Osteoblast (primary cell): ENCODE measurements at places on chromosomes 11 and 22. TPM values are rescaled to one million over a fixed set of nuclear protein-coding genes. Genes with fewer than 3 reads are reported as not detected.

Gene AIFM3
- total RNA-seq: 0.59 and 0.72 TPM in 2 replicates

Gene PNPLA5
- total RNA-seq: not detected in 2 replicates

Gene TMEM9B
- total RNA-seq: 32.6 and 40.1 TPM in 2 replicates

Gene C22orf15
- 0.72 and 0.88 TPM in 2 replicates for total RNA-seq

Gene RCOR2
- total RNA-seq: under 0.01 TPM in 2 replicates

Gene TUBA8
- total RNA-seq: 0.29 and 0.36 TPM in 2 replicates

Gene SHANK2
- 2.5 and 3.5 TPM in 2 replicates for total RNA-seq

Gene CCDC116
- 0.29 and 0.36 TPM in 2 replicates for total RNA-seq

Gene UBQLNL
- 0.29 and 0.36 TPM in 2 replicates for total RNA-seq

Gene UQCR10
- total RNA-seq: 43.0 and 52.1 TPM in 2 replicates

Gene HPX
- 0.59 and 1.1 TPM in 2 replicates for total RNA-seq

Gene AGBL2
- 2.2 and 2.4 TPM in 2 replicates for total RNA-seq

Gene CBLIF
- not detected in 2 replicates for total RNA-seq

DNA sequence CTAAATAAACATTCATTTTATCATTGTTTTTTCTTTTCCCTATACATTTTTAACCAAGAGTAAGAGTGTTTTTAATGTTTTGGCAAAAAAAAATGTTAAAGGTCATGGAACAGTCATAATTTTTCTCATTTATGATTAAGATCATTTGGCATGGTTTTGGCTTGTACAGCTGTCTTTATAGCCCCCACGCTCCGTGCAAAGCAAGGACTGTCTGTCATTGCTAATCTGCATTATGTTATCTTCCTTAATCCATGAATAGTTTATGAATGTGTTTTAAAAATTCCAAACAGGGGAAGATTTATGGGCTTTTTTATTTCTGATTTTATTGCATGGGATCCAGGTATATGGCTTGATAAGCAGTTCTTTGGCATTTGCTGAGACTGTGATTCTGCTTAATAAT is 28.1 kb downstream of the PGM2L1 start:
- DNase-seq: no peak

DNA sequence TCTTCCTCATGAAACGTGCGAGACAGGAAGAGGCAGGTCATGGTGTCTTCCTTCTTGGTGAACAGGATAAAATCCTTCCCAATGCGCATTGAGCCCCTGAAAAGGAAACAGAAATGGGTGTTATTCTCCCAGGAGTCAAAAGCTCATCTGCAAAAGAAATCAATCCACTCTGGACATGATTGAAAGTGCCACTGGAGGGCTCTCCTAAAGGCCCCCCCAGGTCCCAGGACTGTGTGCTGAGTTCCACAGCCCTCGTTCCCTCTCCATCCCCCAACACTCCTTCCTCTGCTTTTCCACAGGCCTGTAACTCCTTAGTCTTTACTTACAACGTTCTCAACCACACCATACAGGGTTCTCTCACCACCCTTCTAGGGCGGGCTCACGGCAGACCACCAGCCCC is 22.2 kb downstream of the MORC2 start:
- DNase-seq: no peak

DNA sequence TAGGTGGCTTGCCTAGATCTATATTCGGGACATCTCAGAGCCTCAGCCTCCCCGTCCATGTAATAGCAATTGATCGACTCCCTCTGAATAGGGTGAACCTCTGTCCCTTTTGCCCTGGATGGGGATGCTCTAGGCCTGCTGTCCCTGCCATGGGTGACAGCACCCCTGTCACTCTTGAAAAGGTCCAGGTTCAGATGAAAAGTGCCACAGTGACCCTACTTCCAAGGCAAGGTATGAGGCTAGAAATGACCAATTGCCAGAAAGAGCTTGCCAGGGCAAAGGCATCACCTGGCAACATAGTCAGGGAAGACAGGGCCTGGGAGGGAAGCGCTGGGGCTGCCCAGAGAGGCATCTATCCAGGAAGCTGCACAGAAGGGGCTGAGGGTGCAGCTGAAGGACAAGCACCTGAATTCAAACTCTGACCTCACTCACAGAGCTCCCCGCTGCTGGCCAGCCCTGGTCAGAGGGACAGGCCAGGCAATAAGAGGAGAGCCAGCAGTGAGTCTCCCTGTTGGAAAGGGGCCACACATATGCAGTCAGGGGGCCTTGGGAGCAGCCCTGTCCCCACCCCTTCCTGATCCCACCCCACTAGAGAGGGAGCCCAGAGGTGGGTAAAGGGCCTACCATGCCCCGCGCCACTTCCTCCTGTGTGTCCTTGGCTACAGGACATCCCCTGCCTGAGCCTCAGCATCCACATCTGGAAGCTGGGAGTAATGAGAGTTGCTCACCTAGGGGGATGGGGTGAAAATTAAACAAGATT is 9.0 kb upstream of the APOBEC3A start:
- no peak for DNase-seq

DNA sequence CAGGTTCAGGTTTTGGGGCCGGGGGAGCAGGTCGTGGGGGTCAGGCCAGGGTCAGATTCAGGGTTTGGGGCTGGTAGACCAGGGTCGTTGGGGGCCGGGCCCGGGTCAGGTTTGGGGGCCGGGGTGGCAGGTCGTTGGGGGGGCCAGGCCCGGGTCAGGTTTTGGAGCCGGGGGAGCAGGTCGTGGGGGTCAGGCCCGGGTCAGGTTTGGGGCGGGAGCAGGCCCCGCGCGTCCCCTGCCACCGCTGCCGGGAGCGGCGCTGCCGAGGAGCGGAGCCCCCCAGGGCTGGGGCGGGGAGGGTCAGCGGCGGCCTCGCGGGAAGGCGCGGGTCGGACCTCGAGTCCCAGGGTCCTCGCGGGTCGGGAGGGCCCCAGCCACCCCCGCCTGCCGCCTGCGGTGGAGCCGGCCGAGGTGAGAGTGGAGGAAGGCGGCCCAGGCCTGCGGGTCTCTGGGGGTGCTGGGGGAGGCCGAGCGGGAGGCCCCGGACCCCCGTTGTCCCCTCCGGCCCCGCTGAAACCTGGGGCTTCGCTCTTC is 535 bp downstream of the TRABD start:
- peak; percentile 93 for DNase-seq

- DNase-seq: peak; percentile 77
Measured at GRCh38 chr22:50425179-50425916, 49.5 kb downstream of the SBF1 start.

- DNase-seq: peak; percentile 98
Measured at GRCh38 chr11:61897387-61898246, 6.3 kb upstream of the FADS3 start.

DNA sequence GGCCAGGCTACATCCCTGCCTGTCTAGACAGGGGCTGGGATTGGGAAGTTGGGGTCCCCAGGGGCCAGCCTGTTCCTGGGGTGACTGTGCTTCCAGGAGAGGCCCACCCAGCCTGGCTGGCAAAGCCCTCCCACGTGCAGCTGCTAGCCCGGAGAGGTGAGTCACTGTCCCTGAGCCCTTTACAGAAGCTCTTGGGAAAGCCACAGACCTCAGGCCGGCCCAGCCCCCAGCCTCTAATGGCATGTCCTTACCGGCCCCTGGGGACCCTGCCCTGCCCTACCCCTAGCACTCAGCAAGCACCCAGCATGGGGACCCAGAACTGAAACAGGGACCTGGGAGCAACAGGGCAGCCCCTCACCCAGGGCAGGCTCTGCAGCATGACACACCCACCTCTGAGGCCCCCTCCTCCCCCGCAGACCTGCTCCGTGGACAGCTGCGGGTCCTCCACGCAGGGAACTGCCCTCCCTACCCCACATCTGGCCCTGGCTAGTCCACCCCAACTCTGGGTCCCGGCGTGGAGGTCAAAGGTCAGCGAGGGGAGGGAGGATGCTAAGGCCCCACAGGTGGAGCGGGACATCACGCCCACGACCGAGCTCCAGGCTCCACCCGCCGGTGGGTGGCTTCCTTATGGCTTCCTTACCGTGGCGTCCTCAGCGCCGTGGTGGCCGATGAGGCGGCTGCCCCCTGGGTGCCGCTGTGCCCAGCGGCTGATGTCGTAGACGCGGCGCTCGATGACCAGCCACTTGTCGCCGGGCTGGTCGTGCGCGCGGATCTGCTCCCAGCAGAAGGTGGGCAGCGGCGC is 615 bp downstream of the FADS3 start:
- DNase-seq: peak; percentile 98

- DNase-seq: no peak
Measured at GRCh38 chr11:133661846-133662245, 129.5 kb upstream of the OPCML start.

GRCh38 chr11:33684003-33684706 is 16.5 kb downstream of the C11orf91 start:
- DNase-seq: no peak

DNA sequence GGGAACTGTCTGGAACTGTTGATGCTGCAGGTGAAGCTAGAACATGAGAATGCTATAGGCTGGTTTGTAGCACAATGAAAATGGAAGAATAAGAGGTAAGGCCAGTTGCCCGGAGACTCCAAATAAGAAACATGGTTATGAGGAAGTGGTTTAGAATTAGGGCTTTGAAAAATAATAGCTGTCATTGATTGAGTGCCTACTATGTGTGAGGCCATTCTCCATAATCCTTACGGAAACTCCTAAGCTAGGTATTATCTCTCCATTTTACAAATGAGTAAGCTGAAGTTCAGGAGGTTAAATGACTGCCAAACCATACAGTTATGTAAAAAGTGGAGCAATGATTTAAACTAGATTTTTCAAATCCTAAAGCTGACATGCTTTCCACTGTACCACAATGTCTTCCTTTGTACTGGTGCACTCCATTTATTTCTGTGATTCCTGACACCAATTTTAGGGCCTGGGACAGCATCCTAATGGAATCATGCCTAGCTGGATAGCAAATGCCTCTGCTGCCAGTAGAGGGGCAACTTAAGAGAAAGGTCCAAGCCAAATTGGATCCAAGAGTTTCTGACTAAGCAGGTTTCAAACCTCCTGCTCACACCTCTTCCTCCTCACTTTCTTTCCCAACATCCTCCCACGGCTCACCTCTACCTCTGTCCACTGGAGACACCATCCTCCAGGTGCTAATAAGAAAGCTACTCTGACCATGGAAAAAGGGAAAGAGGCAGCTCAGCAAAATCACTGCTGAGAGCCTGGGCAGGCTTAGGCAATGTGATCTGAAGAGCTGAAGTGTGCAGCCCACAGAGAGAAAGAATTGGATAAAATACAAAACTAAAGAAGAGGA is 46.9 kb upstream of the PICALM start:
- peak; percentile 69 for DNase-seq

DNA sequence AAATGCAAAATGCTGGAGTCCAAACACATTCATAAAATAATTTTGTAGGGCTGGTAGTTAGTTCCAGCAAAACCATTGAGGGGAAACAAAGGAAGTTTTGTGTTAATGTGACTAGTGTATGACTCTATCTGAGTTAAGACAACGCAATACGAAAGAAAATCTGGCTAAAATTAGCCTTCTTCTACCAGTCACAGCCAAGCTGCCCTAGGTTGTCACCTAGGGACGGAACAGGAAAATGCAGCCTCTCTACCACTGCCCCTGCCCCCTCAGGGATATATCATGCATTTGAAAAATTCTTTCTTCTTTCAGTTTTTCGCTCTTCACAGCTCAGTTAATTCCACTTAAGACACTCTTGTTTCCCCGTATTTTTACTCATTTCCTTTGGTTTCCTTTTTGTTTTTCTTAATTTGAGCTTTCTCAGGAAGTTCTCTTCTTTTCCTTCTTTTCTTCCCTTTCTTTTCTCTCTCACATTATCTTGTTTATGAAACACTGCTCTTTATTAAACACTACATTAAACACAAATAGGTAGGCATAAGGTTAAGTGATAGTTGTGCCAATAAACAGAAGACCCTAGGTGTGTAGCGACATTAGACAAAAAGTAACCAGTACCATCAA is 30.6 kb downstream of the KIRREL3 start:
- DNase-seq: peak; percentile 69

- DNase-seq: no peak
Measured at GRCh38 chr11:40387240-40387980, 1072.0 kb downstream of the LRRC4C start.

GRCh38 chr11:115085461-115086210 is 407.3 kb downstream of the NXPE2 start:
- DNase-seq: no peak

DNA sequence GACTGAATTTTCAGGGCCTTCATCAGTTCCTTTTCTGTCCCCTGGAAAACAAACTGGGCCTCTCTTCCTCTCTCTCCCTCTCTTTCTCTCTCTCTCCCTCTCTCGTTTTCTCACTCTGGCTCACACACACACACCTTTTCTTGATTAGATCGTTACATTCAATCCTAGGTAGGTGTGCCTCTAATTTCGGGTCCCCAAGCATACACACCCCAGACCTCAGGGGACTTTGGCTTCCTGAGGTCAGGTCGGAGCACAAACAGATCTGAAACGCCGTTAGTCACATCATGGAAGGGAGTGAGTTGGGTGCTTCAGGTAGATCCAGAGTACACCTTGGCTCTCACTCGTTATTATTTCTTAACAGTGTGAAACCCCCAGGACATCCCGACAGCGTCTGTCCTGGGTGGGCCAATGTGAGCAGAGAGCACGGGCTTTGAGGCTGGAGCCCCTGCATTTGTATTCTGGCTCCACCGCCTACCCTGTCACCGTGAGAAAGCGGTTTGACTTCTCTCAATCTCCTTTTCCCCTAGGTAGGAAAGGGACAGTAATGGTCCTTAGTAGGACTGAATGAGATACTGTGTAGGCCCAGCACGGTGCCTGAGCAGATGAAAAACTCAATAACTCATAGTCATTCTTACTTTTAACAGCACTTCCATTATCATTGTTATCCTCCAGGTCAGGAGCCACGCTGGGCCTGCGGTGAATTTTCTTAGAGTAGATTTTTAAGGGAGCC is 37.3 kb upstream of the POU2AF1 start:
- DNase-seq: no peak

DNA sequence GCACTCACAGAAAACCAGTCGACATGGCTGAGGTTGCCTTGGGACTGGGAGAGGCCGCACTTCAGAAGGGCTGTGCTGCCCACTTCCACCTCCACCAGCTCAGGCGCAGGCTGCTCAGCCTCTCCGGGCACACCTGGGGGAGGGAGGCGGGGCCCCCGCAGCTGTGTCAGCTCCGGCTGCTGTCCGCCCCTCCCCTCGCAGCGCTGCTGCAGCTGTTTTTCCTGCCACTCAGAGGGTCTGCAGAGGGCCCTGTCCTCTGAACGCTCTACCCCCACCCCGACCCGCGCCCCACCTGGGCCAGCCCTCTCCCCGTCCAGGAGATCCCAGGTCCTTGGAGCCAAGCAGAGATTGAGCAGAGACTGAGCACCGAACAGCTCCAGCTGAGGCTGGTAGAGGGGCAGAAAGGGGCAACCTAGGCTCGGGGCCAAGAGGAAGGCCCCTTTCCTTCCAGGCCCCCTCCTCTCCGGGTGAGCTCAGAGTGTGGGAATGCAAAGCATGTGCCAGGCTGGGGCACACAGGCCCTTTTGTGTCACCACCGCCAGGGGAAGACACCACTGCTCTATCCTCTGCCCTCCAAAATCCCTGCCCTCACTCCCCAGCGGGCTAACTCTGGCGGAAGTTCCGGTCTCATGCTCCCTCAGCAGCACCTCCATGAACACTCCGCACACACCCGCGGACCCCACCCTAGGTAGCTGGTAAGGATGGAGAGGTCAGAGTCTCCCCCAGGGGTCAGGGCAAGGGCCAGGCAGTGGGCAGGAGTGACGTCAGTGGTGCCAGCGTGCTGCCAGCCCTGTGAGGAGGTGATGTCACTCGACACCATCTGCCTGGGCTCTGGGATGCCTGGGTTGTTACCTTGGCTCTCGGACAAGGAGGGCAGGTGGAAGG is 1.6 kb downstream of the MCAM start:
- DNase-seq: peak; percentile 92

DNA sequence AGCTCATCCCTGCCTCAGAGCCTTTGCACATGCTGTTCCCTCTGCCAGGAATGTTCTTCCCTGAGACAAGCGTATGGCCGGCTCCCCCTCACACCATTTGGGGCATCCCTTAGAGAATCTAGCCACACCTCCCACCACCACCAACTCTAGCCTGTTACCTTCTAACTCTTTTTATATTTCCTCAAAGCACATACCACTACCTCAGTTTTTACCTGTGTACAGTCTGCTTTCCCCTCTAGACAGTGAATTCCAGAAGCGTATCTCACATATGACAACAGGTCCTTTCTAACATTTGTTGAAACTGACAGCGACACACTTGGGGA is 75.1 kb upstream of the ARFGAP3 start:
- no peak for DNase-seq
